MM.1S (cell line): ENCODE measurements at places on chromosomes 4 and X.

DNA sequence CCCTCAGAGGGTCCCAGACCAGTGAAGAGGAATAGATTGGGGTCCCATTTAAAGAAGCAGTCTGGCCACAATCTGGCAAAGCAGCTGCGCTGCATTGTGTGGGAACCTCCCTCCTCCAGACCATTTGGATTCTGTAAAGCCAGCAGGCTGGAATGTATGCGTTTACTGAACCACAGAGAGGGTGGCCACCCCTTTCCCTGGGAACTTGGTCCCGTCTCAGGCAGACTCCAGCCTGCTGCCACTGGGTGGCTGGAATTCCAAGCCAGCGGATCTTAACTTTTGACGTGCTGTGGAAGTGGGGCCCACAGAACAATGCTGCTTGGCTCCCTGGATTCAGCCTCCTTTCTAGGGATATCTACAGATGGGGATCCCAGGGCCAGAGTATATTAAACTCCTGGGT, 307.2 kb downstream of the DACH2 start:
- no peak overlapping the region for H3K27ac ChIP-seq
- no peak for DNase-seq
- H3K27me3 ChIP-seq = no peaks in the 10 kb centered on the region
- no peaks in the 10 kb centered on the region for H3K4me1 ChIP-seq

- H3K4me1 ChIP-seq = no peaks in the 10 kb centered on the region
- no peak overlapping the region for H3K4me3 ChIP-seq
- DNase-seq = no peak
These were observed 315.8 kb downstream of the RPA4 start for GRCh38 chrX:97199501-97199900.

GRCh38 chrX:154357205-154357604, 17.2 kb downstream of the FLNA start:
- no peak overlapping the region for H3K4me3 ChIP-seq
- H3K4me1 ChIP-seq = no peaks in the 10 kb centered on the region
- DNase-seq = no peak
- no peaks in the 10 kb centered on the region for H3K36me3 ChIP-seq
- H3K27ac ChIP-seq = no peak overlapping the region
- H3K27me3 ChIP-seq = no peaks in the 10 kb centered on the region

- no peak for DNase-seq
- no peak overlapping the region for H3K4me3 ChIP-seq
- no peaks in the 10 kb centered on the region for H3K4me1 ChIP-seq
- no peaks in the 10 kb centered on the region for H3K27me3 ChIP-seq
- H3K36me3 ChIP-seq = no peaks in the 10 kb centered on the region
These were observed 592.0 kb upstream of the GALNTL6 start for GRCh38 chr4:171221181-171221580.
